Activated CD4-positive, alpha-beta T cell treated with anti-CD3 and anti-CD28 coated beads for 24 hours (primary cell): ENCODE measurements at places on chromosomes 7 and 10.

DNA sequence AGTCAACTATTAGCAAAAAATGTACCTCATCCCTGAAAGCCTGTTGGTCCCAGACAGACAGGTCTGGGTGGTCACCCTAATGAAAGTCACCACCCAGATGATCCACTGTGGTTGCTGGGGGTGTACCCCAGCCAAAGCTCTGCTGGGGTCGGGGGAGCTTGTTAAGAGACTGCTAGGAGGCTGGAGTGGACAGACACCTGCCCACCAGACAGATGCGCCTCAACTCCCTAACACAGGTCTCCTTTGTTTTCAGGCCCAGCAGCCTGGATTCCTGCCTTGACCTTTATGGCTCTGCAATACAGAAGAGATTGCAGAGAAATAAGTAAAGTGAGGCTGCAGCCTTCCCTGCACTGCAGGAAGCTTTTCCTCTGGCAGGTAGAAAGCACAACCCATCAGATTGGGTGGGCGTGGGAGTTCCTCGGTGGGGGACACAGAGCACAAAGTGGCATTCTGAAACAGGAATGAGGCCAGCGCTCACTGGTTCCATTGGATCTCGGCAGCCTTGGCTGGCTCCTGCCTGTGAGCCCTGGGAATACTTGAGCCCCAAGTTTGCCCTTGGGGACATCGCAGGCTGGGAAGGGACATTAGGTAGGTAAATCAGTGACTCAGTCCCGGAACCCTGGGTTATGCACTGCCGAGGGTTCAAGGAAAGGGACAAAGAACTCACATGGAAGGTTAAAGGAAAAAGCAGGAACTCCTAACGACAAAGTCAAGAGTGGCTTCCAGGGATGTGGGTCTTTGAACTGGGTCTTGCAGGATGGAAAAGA lies 18.0 kb upstream of the ZNF488 start:
- no peak for DNase-seq

GRCh38 chr7:138654616-138655015 lies 46.5 kb downstream of the SVOPL start:
- DNase-seq = no peak

GRCh38 chr10:23073527-23073926 lies 21.9 kb upstream of the MSRB2 start:
- no peak for DNase-seq

GRCh38 chr7:98771519-98771918 lies 98.3 kb downstream of the TMEM130 start:
- DNase-seq = no peak

DNA sequence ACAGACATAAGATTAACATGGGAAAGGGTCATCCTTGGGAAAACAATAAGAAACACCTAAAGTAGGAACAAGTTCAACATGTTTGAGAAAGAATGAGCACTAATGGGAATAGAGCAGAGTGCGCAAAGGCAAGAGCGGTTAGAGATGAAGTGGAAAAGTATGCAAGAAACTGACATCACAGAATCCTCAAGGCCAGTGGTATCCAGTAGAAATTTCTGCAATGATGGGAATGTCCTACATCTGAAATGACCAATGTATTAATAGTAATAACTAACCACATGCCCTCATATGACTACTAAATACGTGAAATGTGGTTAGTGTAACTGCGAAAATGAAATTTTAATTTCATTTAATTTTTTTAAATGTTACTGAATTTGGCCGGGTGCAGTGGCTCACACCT lies 54.8 kb downstream of the TFEC start:
- DNase-seq = no peak

DNA sequence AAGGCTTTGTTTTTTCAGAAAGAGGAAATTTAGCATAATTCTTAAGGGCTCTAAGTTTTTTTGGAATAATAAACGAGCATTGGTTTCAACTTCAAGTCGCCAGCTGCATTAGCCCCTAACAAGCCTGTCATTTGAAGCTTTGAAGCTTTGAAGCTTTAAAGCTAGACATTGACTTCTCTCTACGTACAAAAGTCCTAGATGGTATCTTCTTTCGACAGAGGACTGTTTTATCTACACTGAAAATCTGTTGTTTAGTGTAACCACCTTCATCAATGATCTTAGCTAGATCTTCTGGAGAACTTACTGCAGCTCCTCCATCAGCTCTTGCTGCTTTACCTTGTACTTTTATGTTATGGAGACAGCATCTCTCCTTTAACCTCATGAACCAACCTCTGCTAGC lies 79.6 kb upstream of the TMEM72 start:
- DNase-seq = no peak

- no peak for DNase-seq
These were observed 219.3 kb downstream of the GATA3 start for GRCh38 chr10:8273749-8274148.

GRCh38 chr10:86300931-86301830 lies 65.4 kb downstream of the GRID1 start:
- DNase-seq = no peak

- DNase-seq = no peak
These were observed 82.1 kb upstream of the SGCE start for GRCh38 chr7:94738071-94738470.

- no peak for DNase-seq
These were observed 40.1 kb upstream of the CFAP46 start for GRCh38 chr10:132982301-132982989.
